CMK (cell line): ENCODE measurements at places on chromosomes 4 and X.

DNA sequence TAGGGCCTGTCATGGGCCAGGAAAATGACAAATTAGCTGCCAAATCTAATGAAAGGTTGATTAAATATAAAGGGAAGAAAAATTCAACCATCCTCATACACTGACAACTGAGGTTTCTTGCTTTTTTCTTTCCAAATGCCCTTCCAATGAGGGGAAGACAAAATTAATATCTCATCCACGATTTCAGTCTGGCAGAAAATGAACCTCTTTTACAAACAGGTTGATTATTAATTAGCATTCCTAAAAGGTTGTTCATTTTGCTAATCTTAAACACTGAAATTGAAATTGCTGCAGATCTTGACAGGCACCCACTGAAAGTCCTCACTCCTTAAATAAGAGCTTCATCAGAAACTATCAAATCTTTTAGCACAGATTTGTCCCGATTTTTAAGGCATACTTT lies 45.5 kb downstream of the NPFFR2 start:
- DNase-seq, result no peak

- DNase-seq, result no peak
Observed at GRCh38 chr4:17531538-17532285, 16.7 kb downstream of the CLRN2 start.

- no peak for DNase-seq
Observed at GRCh38 chrX:140467211-140467610, 37.7 kb downstream of the SOX3 start.

- no peak for DNase-seq
Observed at GRCh38 chrX:118717678-118718391, 9.6 kb upstream of the IL13RA1 start.

- no peak for DNase-seq
Observed at GRCh38 chrX:72029483-72030411, 102.0 kb downstream of the RTL5 start.

- DNase-seq, result no peak
Observed at GRCh38 chrX:71095981-71096759, 519 bp downstream of the FOXO4 start.

- no peak for DNase-seq
Observed at GRCh38 chrX:150690126-150690525, 3.1 kb upstream of the MTMR1 start.

DNA sequence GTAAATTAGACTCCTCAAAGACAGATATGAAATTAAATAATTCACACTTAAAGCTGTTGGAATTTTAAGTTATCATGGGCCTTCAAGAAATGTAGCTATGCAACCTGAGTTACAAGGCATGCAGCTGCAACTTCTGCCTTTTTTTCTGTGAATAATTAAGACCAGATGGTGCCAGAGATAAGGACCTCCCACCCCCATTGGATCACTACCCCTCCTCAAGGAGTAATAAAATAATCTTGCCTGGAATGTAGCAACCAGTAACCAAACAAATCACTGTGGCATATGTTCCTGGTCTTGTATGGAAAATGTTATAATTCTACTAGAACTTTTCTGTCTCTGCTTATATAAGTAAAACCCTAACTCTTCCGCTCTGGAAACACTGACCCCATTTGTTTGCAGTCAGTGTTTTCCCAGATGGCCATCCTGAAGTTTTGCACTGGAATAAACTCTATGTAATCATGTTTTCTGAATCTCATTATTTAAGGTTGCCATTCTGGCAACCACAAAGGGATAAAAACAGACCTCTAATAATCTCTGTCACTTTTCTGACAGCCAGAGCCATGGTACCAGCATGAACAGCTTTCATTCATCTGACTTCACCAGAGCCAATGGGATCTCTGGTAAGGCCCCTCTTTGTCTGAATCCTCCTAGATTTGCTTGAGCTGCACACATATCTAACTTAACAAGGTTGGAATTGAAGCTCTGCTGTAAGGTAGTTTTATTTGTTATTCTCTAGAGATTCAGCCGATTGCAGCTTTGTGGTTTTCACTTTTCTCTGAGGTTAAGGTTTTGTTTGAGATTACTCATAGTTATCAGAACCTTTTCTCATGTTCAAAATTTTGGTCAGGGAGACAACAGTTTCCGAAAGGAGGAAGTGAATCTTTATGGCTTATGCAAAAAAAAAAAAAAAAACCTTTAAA lies 274.6 kb downstream of the NAF1 start:
- DNase-seq, result no peak

DNA sequence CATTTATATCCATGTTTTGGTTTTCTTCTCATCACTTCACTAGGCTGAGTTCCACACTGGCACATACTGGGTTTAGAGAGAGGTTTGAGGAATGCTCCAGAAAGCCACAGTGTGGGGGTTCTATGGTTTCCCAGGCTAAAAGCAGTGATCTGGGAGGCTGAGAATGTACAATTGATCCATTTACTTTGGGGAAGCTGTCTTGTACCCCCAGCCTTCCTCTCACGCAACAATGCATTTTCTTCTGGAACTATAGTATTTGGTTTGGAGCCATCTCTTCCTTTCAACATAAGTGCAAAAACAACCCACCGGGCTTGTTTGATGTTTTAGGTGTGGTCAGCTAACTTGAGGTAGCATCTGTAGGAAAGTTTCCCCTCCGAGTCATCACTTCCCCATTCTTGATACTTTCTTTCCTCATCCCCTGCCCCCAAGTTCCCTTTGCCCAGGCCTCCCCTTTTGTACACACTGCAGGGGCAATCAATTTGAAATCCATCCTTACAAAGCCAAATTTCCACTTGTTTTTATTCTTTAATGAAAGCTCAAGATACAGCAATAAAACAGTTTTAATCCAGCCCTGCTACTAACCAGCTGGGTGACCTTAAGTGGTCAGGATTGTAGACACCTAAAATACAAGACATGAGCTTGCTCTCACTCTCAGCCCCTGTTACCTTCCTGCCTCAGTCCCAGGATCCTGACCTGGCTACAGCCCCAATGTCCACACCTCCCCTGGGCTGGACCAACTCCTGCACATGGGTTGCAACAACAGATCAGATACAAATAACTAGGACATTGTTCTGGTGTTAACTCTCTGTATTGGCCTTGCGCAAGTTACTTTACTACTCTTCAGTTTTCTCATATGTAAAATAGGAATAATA lies 109.2 kb downstream of the FHDC1 start:
- peak; percentile 35 for DNase-seq

DNA sequence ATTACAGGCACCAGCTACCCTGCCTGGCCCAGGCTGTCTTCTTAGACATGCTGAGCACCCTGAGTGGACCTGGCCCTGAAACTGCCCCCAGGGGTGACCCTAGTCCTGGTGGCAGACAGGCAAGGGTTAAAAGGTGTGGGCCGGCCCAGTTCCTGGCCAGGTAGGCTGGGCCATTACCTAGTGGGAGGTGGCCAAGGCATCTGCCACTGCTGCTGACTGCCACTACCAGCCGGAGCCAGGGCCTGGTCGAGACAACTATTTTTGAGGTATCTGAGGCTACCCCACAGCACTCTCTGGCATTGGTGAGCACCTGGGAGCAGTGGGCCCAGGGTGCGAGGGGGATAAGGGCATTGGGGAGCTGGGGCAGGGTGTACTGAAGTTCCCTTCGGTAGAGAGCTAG lies at the start of gene CCDC120:
TSS of gene CCDC120 (plus strand) at position 206 of the 400 bp plus-strand sequence. CDS start 3,043 bp downstream, outside the sequence.
- DNase-seq, result no peak

GRCh38 chr4:150098214-150098613 lies 20.0 kb downstream of the DCLK2 start:
- DNase-seq, result no peak

- no peak for DNase-seq
Observed at GRCh38 chr4:153276971-153277370, 67.5 kb upstream of the MND1 start.

GRCh38 chrX:42624524-42624923 lies 153.4 kb downstream of the PPP1R2C start:
- DNase-seq, result no peak

DNA sequence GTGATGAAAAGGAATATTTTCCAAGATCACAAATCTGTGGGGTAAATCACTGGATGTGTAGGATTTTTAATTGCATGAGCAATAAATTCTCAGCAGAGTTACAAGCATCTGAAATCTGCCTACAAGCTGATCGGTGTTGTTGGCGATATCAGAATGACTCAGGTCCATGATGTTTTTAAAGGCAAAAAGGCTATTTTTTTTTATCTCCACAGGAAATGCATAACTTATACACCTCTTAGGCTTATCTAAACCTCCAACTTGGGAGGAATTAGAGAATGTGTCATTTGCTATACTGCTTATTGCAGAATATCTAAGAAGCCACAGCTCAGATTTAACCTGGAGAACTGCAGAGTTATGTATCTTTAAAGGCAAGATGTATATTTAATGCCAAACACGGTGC lies 61.6 kb downstream of the KIT start:
- no peak for DNase-seq

- no peak for DNase-seq
Observed at GRCh38 chrX:135009838-135010237, 12.5 kb downstream of the RTL8B start.

DNA sequence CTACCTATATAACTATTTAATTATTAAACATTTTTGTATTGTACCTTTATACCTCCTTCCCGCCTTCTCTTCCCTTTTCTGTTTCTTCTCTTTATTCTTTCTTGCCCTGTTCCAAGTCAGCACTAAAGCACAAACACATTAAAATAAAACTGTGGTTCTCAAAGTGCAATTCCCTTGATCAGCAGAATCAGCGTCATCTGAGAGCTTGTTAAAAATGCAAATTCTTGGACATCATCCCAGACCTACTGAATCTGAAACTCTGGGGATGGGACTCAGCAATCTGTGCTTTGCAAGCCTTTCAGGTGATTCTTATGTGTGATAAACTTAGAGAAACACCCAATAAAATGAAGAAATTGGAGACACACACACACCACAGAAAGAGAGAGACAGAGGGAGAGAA lies 178.4 kb upstream of the BMP3 start:
- no peak for DNase-seq

GRCh38 chr4:26407476-26407875 lies 82.8 kb downstream of the CCKAR start:
- no peak for DNase-seq

DNA sequence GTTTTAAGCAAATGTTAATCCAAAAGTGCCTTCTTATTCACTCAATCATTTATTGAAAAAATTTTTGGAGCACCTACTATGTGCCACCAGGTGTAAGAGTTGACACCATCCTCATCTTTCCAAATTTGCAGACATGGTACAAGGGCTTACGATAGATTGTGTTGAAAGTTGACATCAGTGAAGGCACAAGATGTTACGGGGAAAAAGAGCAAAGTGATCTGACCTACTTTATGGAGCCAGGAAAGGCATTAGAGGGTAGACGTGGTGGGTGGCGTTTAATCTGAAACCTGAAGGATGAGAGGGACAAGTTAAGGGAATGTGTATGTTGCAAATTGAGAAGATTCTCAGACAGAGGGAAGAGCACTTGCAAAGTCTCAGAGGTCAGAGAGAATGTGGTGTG lies 167.8 kb upstream of the HAND2 start:
- no peak for DNase-seq

- DNase-seq, result no peak
Observed at GRCh38 chrX:32524385-32524784, 687.0 kb downstream of the DMD start.

- DNase-seq, result no peak
Observed at GRCh38 chr4:40373636-40374035, 38.5 kb downstream of the CHRNA9 start.

DNA sequence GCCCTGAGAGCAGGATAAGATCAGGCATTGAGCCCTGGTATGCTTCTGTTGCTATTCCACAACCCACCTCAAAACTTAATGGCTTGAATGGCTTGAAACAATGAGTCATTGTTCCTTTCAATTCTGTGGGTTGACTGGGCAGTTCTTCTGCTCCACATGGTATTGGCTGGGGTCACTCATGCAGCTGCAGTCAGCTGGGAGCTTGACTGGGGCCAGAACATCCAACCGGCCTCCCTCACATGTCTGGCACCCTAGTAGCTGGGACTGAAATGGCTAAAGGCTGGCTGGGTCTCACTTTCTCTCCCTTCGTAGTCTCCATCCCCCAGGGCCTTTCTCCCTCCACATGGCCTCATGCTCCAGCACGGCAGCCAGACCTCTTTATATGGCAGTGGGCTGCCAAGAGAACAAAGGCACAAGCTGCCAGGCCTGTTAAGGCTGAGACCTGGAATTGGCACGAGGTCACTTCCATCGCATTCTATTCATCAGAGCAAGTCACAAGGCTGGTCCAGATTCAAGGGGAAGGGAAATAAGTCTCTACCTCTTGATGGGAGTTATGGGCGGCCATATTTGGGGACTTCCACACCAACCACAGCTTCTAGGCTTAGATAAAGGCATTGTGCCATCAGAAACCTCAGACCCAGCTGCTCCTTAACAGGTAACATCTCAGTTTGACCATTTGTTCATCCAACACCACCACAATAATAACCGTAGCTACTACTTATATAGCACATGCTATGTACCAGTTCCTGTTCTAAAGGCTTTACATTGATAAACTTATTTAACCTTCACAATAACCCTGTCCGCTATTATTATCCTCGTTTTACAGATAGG lies 159.7 kb upstream of the ATP6AP2 start:
- no peak for DNase-seq

GRCh38 chr4:4596720-4597119 lies 54.9 kb upstream of the STX18 start:
- DNase-seq, result no peak

DNA sequence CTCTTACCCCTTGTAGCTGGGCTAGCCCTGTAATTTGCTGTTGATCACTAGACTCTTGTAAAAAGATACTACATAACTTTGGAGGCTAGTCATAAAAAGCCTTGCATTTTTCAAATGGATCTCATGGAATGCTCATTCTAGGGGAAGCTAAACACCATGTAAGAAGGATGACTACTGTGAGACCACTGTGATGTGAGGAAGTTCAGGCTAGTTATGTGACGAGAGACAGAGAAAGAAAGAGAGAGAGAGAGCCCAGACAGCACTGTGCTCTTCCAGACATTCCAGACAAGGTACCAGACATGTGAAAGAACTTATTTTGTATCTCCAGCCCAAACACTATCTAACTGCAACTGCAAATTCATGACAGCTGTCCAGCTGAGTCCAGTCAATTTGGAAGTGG lies 404.6 kb upstream of the PITX2 start:
- no peak for DNase-seq

- DNase-seq, result no peak
Observed at GRCh38 chr4:151717909-151718628, 42.7 kb downstream of the GATB start.

DNA sequence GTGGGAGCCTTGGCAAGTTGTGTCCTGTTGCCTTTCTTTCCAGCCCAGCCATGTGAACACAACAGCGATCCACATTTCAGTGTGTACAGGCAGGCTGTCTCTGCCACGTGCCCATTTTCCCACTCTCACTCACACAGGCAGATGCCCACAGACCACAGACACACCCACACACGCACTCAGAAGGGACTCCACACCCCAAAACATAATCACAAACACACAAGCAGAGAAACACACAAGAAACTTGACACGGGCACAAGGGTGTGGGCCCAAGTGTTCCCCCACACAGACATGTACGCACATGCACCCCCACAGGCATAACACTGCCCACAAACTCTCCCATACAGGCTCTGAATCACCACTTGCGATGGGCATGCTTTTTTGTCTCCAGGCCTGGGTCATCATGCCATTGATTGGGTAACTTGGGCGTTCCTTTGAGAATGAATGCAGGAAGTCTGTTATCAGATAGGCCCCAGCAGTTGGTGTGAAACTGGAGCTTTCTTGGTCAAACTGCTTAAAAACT lies 84.3 kb downstream of the NBDY start:
- DNase-seq, result peak; percentile 60
